ENCODE measurements at places on chromosomes 3 and 15. TPM values are rescaled to one million over a fixed set of nuclear protein-coding genes. Genes with fewer than 3 reads are reported as not detected.

DNA sequence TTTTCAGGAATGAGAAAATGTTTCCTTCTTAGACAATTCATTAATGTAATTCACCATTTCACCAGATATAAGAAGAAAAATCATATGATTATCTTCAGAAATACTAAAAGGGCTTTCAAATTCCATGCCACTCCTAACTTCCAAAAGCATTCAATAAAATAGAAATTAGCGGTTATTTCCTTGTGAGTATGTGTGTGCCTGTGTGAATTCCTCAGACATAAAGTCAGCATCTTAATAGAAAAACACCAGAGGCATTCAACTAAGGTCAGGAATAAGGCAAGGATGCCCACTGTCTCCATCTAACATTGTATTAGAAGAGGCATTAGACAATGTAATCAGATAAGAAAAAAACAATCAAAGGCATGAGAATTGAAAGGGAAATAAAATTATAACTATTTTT, 88.4 kb downstream of the PLCH1 start:
- H3K4me1 ChIP-seq = no peaks in the 10 kb centered on the region
- no peak for DNase-seq
- no peaks in the 10 kb centered on the region for H3K36me3 ChIP-seq
- H3K27me3 ChIP-seq = no peaks in the 10 kb centered on the region

Gene CD200R1
- total RNA-seq = 18.1 TPM

DNA sequence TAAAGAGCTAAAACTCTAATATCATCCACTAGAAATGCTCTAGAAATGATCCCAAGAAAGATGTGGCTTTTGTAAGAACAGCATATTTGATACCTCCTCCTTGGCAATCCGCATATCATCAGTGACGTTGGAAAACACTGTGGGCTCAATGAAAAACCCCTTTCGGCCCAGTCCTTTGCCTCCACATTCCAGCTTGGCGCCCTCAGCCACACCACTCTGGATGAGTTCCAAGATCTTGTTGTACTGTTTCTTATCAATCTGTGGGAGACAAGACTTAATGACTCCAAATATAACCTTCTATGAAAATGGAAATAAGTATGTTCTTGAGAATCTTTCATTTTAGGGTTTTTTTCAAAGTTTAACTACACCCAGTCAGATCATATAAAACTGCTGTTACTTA, 103.6 kb downstream of the ALDH1A2 start:
- DNase-seq = no peak
- H3K36me3 ChIP-seq = no peaks in the 10 kb centered on the region
- no peak overlapping the region for H3K27ac ChIP-seq
- no peaks in the 10 kb centered on the region for H3K4me1 ChIP-seq
- H3K4me3 ChIP-seq = no peak overlapping the region

Gene CD200
- 9.1 TPM for total RNA-seq

- no peak overlapping the region for H3K4me3 ChIP-seq
- H3K27ac ChIP-seq = no peak overlapping the region
- no peaks in the 10 kb centered on the region for H3K4me1 ChIP-seq
- no peak for DNase-seq
- H3K27me3 ChIP-seq = no peaks in the 10 kb centered on the region
- H3K36me3 ChIP-seq = no peaks in the 10 kb centered on the region
Observed at GRCh38 chr15:77749998-77750540, 117.4 kb upstream of the LINGO1 start.

GRCh38 chr3:160003520-160004128, 15.0 kb downstream of the IL12A start:
- H3K27me3 ChIP-seq = no peaks in the 10 kb centered on the region
- DNase-seq = peak; percentile 53
- H3K36me3 ChIP-seq = no peaks in the 10 kb centered on the region
- H3K4me3 ChIP-seq = no peak overlapping the region

Gene LRTM1
- not detected for total RNA-seq

DNA sequence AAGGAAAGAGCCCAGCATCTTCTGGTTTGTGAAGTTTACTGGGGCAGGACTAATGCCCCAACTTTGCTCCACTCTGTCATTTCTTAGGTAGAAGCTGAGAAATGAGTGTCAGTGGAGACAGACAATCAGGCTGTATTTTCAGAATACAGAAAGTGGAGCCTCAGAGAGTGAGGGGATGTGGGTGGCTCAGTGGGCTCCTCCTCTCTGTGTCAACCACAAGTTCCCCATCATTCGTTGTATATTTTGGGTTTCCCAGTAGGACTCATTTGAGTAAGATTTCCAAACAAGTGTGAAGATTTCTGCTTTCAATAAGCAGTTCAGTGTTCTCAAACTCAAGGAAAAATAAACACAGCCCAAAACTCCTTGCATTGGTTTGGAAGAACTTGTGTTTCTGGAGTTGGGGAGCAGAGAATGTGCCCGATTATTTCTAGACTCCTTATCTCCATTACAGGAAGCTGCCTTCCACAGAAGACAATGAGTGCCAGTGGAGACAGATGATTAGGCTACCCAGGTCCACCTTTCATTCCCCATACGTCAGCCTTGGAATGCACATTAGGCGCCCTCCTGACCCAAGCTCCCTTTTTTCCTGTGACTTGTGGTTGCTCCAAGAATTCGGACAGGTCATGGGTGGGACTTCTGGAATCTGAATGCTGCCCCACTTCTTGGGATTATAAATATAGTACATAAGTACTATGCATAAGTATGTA, 792.1 kb upstream of the LMCD1 start:
- no peak overlapping the region for H3K4me3 ChIP-seq
- no peak for DNase-seq
- peaks cover 2% of the 10 kb centered on the region for H3K4me1 ChIP-seq
- H3K27ac ChIP-seq = no peak overlapping the region
- no peaks in the 10 kb centered on the region for H3K27me3 ChIP-seq

DNA sequence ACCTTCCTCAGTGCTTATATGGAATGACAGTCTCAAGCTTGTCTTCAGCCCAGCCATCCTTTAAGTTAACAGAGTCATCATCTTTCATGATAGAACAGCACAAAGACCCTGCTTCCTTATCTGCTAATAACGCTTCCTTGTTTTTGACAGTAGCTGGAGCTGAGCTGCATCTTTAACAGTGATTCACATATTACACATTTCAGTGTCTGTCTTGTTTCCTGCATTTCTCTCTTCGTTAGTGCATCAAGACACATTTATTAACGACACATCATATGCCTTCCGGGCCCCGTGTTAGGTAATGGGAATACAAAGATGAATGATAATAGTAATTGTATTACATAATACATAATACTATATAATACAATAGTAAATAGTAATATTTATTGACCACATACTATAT, 30.2 kb upstream of the GREM1 start:
- H3K27ac ChIP-seq = no peak overlapping the region
- no peak for DNase-seq
- no peak overlapping the region for H3K4me3 ChIP-seq
- H3K4me1 ChIP-seq = peaks cover 9% of the 10 kb centered on the region
- no peaks in the 10 kb centered on the region for H3K27me3 ChIP-seq

DNA sequence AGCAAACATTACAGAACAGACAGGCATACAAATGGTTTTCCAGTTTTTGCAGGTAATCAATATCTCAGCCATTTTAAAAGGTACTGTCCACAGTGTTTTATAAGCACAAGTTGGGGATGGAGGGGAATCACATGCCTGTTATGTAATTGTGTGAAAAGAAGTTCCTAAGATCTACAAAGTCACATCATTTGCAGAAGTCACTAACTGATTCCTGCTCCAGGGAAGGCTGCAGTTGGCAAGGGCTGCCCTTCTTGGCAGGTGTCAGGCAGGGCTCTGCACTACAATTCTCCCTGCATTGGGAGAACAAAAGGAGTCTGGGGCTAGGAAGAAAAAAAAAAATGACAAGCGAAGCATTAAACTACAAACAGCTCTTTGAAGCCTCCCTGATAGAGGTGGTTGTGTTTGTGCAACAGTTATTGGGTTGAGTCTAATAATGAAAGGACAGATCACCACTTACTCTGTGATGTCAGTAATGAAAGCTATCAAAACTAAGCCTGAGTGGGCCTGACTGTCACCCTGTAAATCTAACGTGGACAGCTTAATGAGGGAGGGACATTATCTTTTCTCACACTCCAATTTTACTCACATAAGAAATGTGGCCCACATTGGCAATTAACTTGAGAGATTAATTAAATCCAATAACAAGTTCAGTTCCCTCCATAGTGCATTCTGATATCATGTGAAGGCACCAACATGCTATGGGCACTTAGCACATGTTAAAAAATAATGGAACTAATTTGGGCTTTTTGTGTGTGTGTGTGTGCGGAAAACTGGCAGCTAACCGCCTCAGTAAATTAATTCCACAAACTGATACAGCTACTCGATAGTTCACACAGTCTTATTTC, 242.9 kb downstream of the FHIT start:
- H3K4me1 ChIP-seq = no peaks in the 10 kb centered on the region
- no peak overlapping the region for H3K27ac ChIP-seq
- no peaks in the 10 kb centered on the region for H3K36me3 ChIP-seq
- no peaks in the 10 kb centered on the region for H3K27me3 ChIP-seq
- no peak overlapping the region for H3K4me3 ChIP-seq

- H3K4me3 ChIP-seq = no peak overlapping the region
- no peak overlapping the region for H3K27ac ChIP-seq
- DNase-seq = no peak
- peaks cover 32% of the 10 kb centered on the region for H3K36me3 ChIP-seq
- no peaks in the 10 kb centered on the region for H3K27me3 ChIP-seq
- peaks cover 28% of the 10 kb centered on the region for H3K4me1 ChIP-seq
Observed at GRCh38 chr3:192826214-192827006, 91.2 kb downstream of the MB21D2 start.

DNA sequence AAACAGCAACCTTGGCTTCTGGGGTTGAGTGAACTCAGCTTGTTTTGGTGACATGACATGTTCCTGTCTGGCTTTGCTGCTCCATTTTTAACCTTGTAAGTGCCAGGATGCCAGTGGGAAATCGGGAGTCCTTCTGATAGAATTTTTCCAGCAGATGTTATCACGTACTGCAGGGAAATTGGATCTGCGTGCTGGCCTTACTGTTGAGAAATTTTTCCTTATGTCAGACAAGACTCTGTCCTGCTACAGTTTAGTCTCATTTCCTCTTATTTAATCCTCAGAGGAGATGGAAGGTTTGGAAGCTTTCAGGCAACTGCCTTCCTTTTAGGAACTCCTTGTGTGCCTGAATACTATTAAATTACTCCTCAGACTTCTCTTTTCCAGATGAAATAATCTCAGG, 80.6 kb downstream of the PGPEP1L start:
- H3K27me3 ChIP-seq = no peaks in the 10 kb centered on the region
- H3K4me1 ChIP-seq = no peaks in the 10 kb centered on the region
- peaks cover 2% of the 10 kb centered on the region for H3K36me3 ChIP-seq
- no peak for DNase-seq
- no peak overlapping the region for H3K27ac ChIP-seq

DNA sequence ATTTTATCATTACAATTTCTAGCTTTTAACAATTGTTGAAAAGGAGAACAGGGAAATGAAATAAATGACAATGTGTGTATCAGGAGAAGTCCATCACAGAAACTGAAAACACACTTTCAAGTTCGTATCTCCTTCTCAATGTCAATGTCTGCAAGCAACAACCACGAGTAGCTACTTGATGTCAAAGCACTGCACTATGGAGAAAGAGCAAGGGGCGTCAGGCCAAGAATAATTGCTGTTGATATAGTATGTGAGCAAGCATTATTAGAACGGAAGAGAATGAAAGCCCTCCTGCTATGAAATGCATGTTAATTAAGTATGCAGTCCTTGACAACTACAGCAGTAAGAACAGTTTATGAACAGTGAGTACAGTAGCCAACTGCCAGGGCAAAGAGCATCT, 1250.1 kb downstream of the ZPLD1 start:
- H3K4me3 ChIP-seq = no peak overlapping the region
- H3K4me1 ChIP-seq = no peaks in the 10 kb centered on the region
- H3K27me3 ChIP-seq = no peaks in the 10 kb centered on the region
- no peak overlapping the region for H3K27ac ChIP-seq
- no peaks in the 10 kb centered on the region for H3K36me3 ChIP-seq

Gene COL8A1
- 0.13 TPM for total RNA-seq

DNA sequence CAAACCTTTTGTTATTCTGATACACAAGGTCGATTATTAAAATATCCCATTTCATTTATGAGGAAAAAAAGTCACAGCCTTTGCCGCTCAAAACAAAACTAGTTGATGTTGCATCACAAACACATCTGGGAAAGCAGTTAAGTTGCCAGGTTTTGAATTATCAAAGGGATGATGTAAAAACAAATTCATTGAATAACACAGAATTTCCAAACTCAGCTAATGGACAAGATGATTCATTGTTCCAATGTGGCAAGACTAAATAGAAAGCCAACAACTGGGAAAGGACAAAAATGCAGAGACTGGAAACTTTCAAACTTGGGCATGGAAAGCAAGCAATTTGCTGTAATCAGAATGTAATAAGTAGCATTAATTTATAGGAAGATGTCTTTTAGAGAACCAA, 610.0 kb upstream of the ZNF385D start:
- no peaks in the 10 kb centered on the region for H3K4me1 ChIP-seq
- H3K36me3 ChIP-seq = no peaks in the 10 kb centered on the region

Gene SPINK8
- not detected for total RNA-seq

DNA sequence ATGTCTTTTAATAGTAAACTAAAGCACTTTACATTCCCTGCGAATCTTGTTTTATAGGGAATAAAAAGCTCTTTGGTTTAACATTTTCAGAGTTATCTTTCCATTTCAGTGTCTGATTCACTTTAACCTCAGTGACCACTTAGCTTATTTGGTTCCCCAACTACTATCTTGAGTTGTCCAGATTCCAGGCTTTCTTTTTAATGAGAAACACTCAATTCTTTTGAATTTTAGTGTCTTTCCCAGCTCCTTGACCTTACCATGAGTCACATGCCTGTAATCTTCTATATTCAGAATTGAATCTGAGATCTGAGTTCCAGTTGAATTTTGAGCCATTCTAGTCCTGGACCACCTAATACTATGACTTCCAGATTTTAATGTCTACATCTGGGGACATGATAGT, 144.4 kb downstream of the KCNAB1 start:
- no peak for DNase-seq
- H3K36me3 ChIP-seq = no peaks in the 10 kb centered on the region
- no peaks in the 10 kb centered on the region for H3K4me1 ChIP-seq
- H3K4me3 ChIP-seq = no peak overlapping the region
- H3K27me3 ChIP-seq = peaks cover 2% of the 10 kb centered on the region

DNA sequence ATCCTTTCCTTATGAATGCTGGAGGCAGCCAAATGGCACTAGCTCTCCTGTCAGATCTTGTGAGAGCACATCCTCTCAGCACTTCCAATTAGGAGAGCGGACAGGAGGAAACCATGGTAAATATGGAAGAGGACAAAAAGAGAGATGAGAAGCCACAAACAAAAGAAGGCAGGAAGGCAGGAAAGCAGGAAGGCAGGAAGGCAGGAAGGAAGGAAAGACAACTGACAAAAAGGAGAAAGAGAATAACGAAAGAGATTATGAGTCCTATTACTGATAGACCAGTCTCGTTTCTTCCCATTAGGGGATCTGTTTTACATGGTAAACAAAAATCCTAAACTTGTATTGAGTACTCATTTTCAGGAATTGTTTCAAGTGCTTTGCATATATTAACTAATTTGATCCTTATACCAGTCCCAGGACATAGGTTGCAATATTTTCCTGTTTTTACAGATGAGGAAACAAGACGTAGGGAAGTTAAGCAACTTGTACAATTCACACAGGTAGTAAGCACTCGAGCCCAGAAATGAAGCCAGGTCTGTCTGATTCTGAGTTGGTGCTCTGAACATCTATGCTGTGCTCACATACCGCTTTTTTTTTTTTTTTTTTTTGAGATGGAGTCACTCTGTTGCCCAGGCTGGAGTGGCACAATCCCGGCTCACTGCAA, 4.2 kb downstream of the BCL2A1 start:
- H3K36me3 ChIP-seq = peaks cover 6% of the 10 kb centered on the region
- DNase-seq = no peak
- peak overlapping the region; percentile 59 for H3K4me3 ChIP-seq
- H3K27ac ChIP-seq = peak overlapping the region; percentile 86
- H3K27me3 ChIP-seq = no peaks in the 10 kb centered on the region
- H3K4me1 ChIP-seq = peaks cover 64% of the 10 kb centered on the region

All from activated CD4-positive, alpha-beta memory T cell treated with anti-CD3 and anti-CD28 coated beads, Interleukin-2, amount 10 ng/mL, durations not matched to agents 7 days and 5 days (primary cell).